ENCODE measurements at places on chromosomes 2 and 18. TPM values are rescaled to one million over a fixed set of nuclear protein-coding genes. Genes with fewer than 3 reads are reported as not detected.

SLC8A1 gene
- 2.3 TPM for total RNA-seq

ACOXL gene
- total RNA-seq: not detected

SPEG gene
- 1.4 TPM for total RNA-seq

NT5DC4 gene
- total RNA-seq: not detected

All from vein endothelial cell (primary cell).